ENCODE measurements at places on chromosomes 2 and 18.

DNA sequence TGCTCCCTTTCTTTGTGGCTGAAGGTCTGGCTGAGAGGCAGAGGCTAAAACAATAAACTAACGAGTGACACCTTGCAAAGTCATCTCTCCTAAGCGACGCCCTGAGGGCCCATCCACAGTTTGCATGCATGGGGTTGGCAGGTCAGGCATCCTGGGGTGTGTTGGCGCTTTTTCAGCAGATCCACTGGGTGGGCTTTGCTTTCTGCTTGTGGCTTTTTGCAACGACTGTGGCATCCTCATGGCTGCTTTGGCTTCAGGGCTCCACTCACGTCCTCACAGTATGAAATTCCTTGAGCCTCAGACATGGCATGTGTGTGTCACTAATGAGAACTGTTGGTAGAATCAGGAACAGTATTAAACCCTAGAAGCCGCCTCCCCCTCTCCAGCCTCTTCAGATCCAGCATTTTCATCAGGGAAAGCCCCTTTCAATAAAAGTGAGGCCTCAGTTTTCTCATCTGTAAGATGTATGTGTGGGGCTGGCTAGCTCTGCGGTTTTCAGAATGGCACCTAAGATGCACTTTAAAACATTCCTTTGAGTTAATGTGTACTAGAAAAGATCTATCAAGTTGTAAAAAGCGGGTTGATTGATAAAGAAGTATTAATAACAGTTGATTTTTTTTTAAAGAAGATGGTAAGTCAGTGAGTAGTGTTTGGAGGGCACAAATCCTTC, 72.5 kb downstream of the SH3BP4 start:
- no peak for DNase-seq
- no peaks in the 10 kb centered on the region for H3K27me3 ChIP-seq
- H3K4me1 ChIP-seq: no peaks in the 10 kb centered on the region
- H3K4me3 ChIP-seq: no peak overlapping the region

DNA sequence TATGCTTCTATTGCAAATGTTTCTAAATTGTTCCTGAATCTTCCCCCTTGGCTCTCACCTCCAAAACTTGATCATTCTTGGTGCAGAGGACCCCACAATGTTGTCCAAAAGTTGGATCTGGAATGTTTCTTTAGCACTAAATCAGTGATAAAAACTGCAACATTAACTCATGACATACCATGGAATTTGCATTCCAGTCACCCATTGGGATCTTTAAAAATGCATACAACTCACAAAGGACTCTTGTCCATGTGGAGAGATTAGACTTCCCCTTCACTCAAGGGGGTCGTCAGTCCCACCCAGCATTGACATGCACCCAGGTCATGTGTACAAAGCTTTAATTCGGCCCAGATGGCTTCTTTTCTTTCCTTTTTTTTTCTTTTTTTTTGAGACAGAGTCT, 169.3 kb downstream of the SETBP1 start:
- DNase-seq: no peak
- H3K36me3 ChIP-seq: no peaks in the 10 kb centered on the region
- H3K4me1 ChIP-seq: peaks cover 25% of the 10 kb centered on the region

GRCh38 chr2:61185231-61185728, 23.3 kb downstream of the C2orf74 start:
- H3K27me3 ChIP-seq: no peaks in the 10 kb centered on the region
- no peak overlapping the region for H3K4me3 ChIP-seq
- DNase-seq: no peak
- H3K27ac ChIP-seq: no peak overlapping the region
- peaks cover 11% of the 10 kb centered on the region for H3K4me1 ChIP-seq
- peaks cover 92% of the 10 kb centered on the region for H3K36me3 ChIP-seq

- H3K27ac ChIP-seq: peak overlapping the region; percentile 88
- peaks cover 81% of the 10 kb centered on the region for H3K36me3 ChIP-seq
- H3K27me3 ChIP-seq: no peaks in the 10 kb centered on the region
Measured at GRCh38 chr2:233085037-233085838, 25.1 kb downstream of the INPP5D start.

GRCh38 chr2:134104754-134105153, 149.1 kb upstream of the MGAT5 start:
- H3K4me3 ChIP-seq: no peak overlapping the region
- no peaks in the 10 kb centered on the region for H3K36me3 ChIP-seq

GRCh38 chr2:170307555-170308351, 129.8 kb downstream of the MYO3B start:
- H3K36me3 ChIP-seq: no peaks in the 10 kb centered on the region
- no peaks in the 10 kb centered on the region for H3K4me1 ChIP-seq
- H3K27me3 ChIP-seq: peaks cover 2% of the 10 kb centered on the region
- DNase-seq: no peak

- DNase-seq: no peak
- no peaks in the 10 kb centered on the region for H3K27me3 ChIP-seq
- no peaks in the 10 kb centered on the region for H3K4me1 ChIP-seq
Measured at GRCh38 chr2:135094508-135094907, 42.4 kb downstream of the RAB3GAP1 start.

DNA sequence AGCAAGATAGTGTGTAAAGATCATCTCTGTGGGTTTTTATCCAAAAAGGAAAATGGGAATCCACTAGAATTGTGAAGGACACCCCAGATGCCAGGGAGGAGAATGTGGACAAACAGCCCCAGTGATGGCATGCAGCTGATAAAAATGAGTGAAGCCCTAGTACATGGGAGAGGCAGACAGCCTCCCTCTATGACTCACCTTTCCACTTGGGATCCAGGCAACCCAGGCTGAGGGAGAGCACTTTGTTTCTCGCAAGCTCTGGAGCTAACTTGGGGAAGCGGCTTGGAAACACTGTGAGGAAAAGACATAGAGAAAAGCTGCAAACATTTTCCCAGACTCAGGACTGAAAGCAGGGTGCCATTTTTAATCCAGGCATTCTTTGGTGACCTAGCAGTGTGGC, 5.3 kb upstream of the FLACC1 start:
- H3K4me3 ChIP-seq: no peak overlapping the region
- no peaks in the 10 kb centered on the region for H3K27me3 ChIP-seq
- no peaks in the 10 kb centered on the region for H3K4me1 ChIP-seq
- no peak for DNase-seq
- peaks cover 4% of the 10 kb centered on the region for H3K36me3 ChIP-seq

- H3K27ac ChIP-seq: no peak overlapping the region
- H3K36me3 ChIP-seq: no peaks in the 10 kb centered on the region
- no peak for DNase-seq
- H3K4me3 ChIP-seq: no peak overlapping the region
Measured at GRCh38 chr2:227655454-227655853, 11.2 kb upstream of the SCYGR5 start.

GRCh38 chr2:56113382-56113975, 70.3 kb upstream of the CCDC85A start:
- no peaks in the 10 kb centered on the region for H3K27me3 ChIP-seq
- H3K27ac ChIP-seq: no peak overlapping the region
- H3K36me3 ChIP-seq: no peaks in the 10 kb centered on the region
- H3K4me1 ChIP-seq: no peaks in the 10 kb centered on the region
- no peak overlapping the region for H3K4me3 ChIP-seq
- DNase-seq: no peak

DNA sequence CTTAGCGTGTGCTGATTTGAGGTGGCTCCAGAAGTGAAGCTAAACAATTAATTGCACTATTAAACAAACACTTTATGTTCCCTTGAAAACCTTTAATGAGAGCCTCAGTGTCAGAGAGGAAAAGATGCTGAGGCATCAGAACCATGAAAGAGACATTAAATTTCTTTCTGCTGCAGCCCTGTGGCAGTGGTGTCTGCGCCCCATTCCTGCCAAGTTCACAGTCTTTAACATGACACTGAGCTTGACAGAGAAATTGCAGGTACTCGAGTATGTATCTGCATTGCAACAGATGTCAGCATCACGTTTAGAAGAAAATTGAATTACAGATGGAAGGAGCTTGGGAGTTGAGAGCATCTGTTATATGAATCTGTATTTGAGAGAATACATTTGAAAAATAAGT, 111.3 kb upstream of the CREB1 start:
- H3K4me1 ChIP-seq: no peaks in the 10 kb centered on the region
- no peaks in the 10 kb centered on the region for H3K36me3 ChIP-seq
- H3K27me3 ChIP-seq: no peaks in the 10 kb centered on the region
- no peak for DNase-seq
- H3K4me3 ChIP-seq: no peak overlapping the region

GRCh38 chr2:185793532-185794345, 55.1 kb downstream of the FSIP2 start:
- no peak for DNase-seq
- H3K27ac ChIP-seq: no peak overlapping the region
- H3K4me3 ChIP-seq: no peak overlapping the region
- H3K27me3 ChIP-seq: no peaks in the 10 kb centered on the region
- no peaks in the 10 kb centered on the region for H3K36me3 ChIP-seq
- H3K4me1 ChIP-seq: no peaks in the 10 kb centered on the region

DNA sequence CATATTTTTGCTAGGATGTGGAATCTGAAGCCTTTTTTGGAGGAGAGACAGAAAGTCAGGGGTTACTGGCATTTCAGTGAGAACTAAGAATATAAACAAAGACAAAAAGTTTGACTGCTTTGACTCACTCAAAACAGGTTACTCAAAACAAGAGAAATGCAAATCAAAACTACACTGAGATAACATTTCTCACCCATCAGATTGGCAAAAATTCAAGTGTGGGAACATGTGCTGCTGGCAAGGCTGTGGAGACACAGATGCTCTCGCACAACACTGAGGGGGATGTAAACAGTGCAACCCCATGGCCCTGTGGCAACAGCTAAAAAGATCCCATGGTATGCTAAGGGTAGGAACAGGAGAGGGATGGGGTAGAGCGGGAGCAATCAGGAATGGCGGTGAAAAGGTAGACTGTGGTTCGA, 86.6 kb downstream of the DTNB start:
- no peak overlapping the region for H3K27ac ChIP-seq
- peaks cover 13% of the 10 kb centered on the region for H3K4me1 ChIP-seq
- DNase-seq: no peak
- no peaks in the 10 kb centered on the region for H3K27me3 ChIP-seq
- no peaks in the 10 kb centered on the region for H3K36me3 ChIP-seq
- H3K4me3 ChIP-seq: no peak overlapping the region

GRCh38 chr18:13278062-13278630, 59.6 kb downstream of the LDLRAD4 start:
- no peak overlapping the region for H3K27ac ChIP-seq
- H3K36me3 ChIP-seq: no peaks in the 10 kb centered on the region
- peaks cover 18% of the 10 kb centered on the region for H3K4me1 ChIP-seq
- H3K27me3 ChIP-seq: no peaks in the 10 kb centered on the region

- DNase-seq: peak; percentile 60
- no peak overlapping the region for H3K4me3 ChIP-seq
- peaks cover 2% of the 10 kb centered on the region for H3K36me3 ChIP-seq
- peaks cover 19% of the 10 kb centered on the region for H3K4me1 ChIP-seq
- H3K27ac ChIP-seq: peak overlapping the region; percentile 45
Measured at GRCh38 chr2:24315669-24316068, 44.7 kb downstream of the ITSN2 start.

GRCh38 chr2:206056286-206056685, 29.7 kb downstream of the INO80D start:
- DNase-seq: no peak
- no peak overlapping the region for H3K27ac ChIP-seq
- no peaks in the 10 kb centered on the region for H3K27me3 ChIP-seq
- peaks cover 8% of the 10 kb centered on the region for H3K4me1 ChIP-seq

- no peak overlapping the region for H3K27ac ChIP-seq
- no peaks in the 10 kb centered on the region for H3K4me1 ChIP-seq
- DNase-seq: no peak
- no peak overlapping the region for H3K4me3 ChIP-seq
Measured at GRCh38 chr2:236679884-236680860, 110.5 kb downstream of the ACKR3 start.

DNA sequence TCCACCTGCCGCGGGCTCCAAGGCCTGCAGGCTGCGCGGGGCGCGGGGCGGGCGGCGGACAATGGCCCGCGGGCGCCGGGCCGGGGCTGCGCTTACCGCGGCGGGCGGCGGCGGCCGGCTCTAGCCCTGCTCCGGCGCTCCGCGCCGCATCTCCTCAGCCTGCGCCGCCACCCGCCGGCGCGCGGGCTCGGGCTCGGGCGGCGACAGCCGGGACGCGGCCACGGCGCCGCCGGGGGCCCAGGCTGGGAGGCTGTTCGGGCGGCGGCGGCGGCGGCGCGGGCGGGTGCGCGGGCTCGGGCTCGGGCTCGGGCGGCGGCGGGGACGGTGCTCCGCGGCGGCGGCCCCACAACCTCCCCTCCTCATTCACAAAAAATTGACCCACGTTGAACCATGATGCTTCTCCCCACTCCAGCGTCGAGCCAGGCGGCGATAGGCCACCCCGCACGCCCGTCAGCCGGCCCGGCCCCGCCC, at the start of gene HDAC4:
Gene HDAC4, minus strand, starts transcription at position 425 of the 471 bp plus-strand sequence. CDS start 48,321 bp downstream, outside the sequence.
- peaks cover 20% of the 10 kb centered on the region for H3K4me1 ChIP-seq
- H3K27ac ChIP-seq: peak within 1 kb of the TSS; percentile 99
- peak within 1 kb of the TSS; percentile 91 for H3K4me3 ChIP-seq
- H3K27me3 ChIP-seq: no peaks in the 10 kb centered on the region

GRCh38 chr18:24227977-24228666, 89.3 kb downstream of the CABYR start:
- no peaks in the 10 kb centered on the region for H3K27me3 ChIP-seq
- DNase-seq: no peak
- H3K27ac ChIP-seq: no peak overlapping the region
- no peak overlapping the region for H3K4me3 ChIP-seq
- no peaks in the 10 kb centered on the region for H3K36me3 ChIP-seq

GRCh38 chr2:203756161-203756560, 49.7 kb downstream of the CD28 start:
- H3K27me3 ChIP-seq: no peaks in the 10 kb centered on the region
- no peaks in the 10 kb centered on the region for H3K36me3 ChIP-seq
- H3K4me1 ChIP-seq: no peaks in the 10 kb centered on the region
- H3K27ac ChIP-seq: no peak overlapping the region
- DNase-seq: no peak

- peak; percentile 70 for DNase-seq
- H3K27me3 ChIP-seq: no peaks in the 10 kb centered on the region
- H3K4me1 ChIP-seq: peaks cover 32% of the 10 kb centered on the region
- H3K27ac ChIP-seq: no peak overlapping the region
Measured at GRCh38 chr2:200455958-200456421, 53.9 kb downstream of the KCTD18 start.

DNA sequence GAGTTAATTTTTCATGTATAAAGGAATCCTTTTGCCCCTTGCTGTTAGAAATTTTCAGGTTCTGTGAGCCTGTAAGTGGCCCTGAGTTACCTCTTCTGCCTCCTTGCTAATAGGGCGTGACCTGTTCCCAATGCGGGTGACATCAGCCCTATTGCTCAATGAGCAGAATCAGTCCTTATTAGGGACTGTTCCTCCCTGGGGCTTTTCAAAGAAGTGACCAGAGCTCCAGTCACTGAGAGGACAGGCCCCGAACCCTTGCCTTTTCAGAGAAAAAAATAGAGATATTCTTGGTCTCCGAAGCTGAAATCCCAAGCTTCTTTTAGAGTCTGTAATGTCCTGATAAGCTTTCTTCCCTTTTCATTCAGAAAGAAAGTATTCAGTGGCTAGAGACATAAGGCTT, 8.2 kb upstream of the APOB start:
- H3K27ac ChIP-seq: no peak overlapping the region
- H3K27me3 ChIP-seq: peaks cover 2% of the 10 kb centered on the region
- no peaks in the 10 kb centered on the region for H3K4me1 ChIP-seq
- H3K4me3 ChIP-seq: no peak overlapping the region

DNA sequence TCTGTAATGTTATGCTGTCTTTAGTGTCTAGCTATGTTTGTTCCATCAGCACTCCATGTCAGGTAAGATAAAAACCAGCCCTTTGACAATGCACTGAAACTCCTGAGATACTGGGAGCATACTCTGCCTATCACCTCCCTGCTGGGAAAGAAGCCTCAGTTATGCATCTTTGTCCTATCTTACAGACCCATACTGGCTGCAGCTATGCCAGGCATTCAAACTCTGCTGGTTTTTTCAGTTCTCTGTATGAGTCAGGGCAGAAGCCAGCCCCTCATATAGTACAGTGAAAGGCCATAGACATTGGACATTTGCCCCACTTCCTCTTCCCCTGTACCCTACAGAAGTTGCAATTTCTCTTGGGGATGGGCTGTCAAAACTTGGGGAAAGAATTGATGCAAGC, 181.1 kb upstream of the RGPD4 start:
- H3K4me1 ChIP-seq: no peaks in the 10 kb centered on the region
- no peaks in the 10 kb centered on the region for H3K27me3 ChIP-seq
- no peak overlapping the region for H3K4me3 ChIP-seq
- DNase-seq: no peak
